ENCODE measurements at places on chromosomes 5 and 9.
A peak's percentile ranks its signal among the peaks of the same experiment; 100 is the strongest.

- peaks cover 3% of the 10 kb centered on the region for H3K4me1 ChIP-seq
- peak overlapping the region; percentile 94 for H3K27ac ChIP-seq
- H3K36me3 ChIP-seq, result peaks cover 18% of the 10 kb centered on the region
- no peak for DNase-seq
- H3K4me3 ChIP-seq, result peak overlapping the region; percentile 81
These were observed 642 bp downstream of the RBM22 start for GRCh38 chr5:150700246-150700593.

DNA sequence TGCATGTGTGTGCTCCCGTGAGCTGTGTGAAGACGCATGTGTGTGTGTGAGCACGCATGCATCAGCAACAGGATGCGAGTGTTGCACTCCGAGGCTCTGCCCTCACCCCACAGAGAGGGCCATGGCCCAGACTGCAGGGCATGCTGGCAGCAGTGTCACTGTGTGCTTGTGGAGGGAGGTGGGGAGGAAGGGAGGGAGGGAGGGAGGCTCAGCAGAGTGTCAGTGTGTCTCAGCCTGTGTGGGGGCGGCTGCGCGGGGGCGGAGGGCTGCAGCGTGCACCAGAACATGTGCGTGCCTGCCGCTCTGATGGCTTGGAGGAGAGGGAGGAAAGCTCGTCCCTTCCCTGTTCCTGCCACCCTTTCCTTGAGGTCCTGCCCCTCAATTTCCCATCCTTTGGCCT lies 5.3 kb downstream of the CAMK2A start:
- no peak overlapping the region for H3K27ac ChIP-seq
- no peak for DNase-seq
- H3K4me3 ChIP-seq, result no peak overlapping the region
- no peaks in the 10 kb centered on the region for H3K27me3 ChIP-seq

DNA sequence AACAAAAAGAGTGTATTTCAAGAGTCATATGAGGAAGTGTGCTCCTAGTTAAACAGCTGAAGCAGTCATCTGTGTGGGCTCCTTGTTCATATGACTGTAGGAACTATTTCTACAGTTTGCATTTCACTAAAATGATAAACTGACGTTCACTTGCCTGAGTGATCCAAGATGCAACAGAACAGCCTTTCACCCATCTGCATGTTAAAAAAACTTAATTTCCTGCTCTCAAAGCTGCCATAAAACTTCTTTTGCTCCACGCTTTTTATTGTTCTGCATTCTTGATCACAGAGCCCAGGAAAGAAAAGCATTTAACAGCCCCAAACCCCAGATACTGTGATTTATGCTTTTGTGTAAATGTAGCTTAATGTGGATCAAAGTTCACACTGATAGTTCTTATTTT lies 43.9 kb downstream of the ZNF608 start:
- no peak overlapping the region for H3K27ac ChIP-seq
- no peaks in the 10 kb centered on the region for H3K27me3 ChIP-seq
- H3K36me3 ChIP-seq, result no peaks in the 10 kb centered on the region
- no peak for DNase-seq

DNA sequence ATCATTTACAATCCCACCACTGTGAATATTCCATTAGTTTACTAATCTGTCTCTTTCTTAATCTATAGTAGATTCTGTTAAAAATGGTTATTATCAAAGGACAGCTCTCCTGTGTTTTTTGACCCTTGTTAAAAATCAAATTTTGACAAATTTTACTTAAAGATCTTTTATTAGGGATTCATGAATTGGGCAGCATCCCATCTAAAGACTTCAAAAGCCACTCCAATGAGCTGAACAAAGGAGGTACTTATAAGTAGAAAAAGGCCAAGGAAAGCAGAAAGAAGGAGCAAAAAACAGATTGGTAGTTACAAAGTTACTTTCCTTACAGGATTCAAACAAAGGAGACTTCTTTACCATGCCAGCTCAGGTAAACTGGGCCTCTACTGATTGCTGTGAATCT lies 44.5 kb upstream of the PTPDC1 start:
- H3K27me3 ChIP-seq, result no peaks in the 10 kb centered on the region
- no peaks in the 10 kb centered on the region for H3K4me1 ChIP-seq
- H3K4me3 ChIP-seq, result no peak overlapping the region
- no peaks in the 10 kb centered on the region for H3K36me3 ChIP-seq
- H3K27ac ChIP-seq, result no peak overlapping the region

GRCh38 chr5:132433141-132433540 lies 57.4 kb downstream of the IRF1 start:
- H3K27me3 ChIP-seq, result no peaks in the 10 kb centered on the region
- no peaks in the 10 kb centered on the region for H3K36me3 ChIP-seq
- no peak overlapping the region for H3K4me3 ChIP-seq
- H3K4me1 ChIP-seq, result peaks cover 29% of the 10 kb centered on the region
- no peak for DNase-seq

DNA sequence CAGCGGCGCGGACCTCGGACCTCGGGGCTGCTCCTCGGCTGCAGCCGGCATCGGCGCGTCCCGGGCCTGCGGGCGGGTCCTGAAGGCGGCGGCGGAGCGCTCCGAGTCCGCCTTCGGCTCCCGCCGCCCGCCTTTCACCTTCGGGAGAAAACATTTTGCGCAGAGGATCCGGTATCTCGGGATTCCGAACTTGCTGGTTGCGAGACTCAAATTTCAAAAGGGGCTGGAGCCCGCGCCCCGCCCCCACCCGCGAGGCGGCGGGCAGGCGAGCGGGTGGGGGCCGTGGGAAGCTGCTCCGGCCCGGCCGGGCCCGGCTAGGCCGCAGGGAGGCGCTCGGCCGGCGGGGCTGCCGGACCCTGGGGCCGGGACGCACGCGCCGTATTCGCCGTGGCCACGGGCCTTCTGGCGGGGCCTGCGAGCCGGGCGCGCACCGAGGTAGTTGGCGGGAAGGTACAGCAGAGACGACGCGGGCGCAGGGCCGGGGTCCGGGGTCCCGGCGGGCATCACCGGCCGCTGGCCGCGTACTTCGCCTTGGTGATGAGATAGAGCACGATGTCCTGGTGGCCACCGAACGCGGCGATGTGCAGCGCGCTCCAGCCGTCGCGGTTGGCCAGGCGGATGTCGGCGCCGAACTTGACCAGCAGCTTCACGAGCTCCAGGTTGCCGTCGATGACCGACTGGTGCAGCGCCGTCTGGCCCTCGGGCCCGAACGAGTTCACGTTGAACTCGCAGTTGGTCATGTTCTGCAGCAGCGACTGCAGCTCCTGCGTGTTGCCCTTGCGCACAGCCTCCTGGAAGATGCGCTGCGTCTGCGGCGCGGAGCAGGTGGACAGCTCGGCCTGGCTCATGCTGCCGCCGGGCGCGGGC lies 757 bp downstream of the NRARP start:
- H3K4me1 ChIP-seq, result peaks cover 3% of the 10 kb centered on the region
- H3K36me3 ChIP-seq, result no peaks in the 10 kb centered on the region
- peak; percentile 39 for DNase-seq
- no peak overlapping the region for H3K27ac ChIP-seq
- peaks cover 31% of the 10 kb centered on the region for H3K27me3 ChIP-seq

- DNase-seq, result peak; percentile 41
- H3K4me1 ChIP-seq, result no peaks in the 10 kb centered on the region
- H3K4me3 ChIP-seq, result no peak overlapping the region
- H3K27me3 ChIP-seq, result no peaks in the 10 kb centered on the region
- H3K36me3 ChIP-seq, result peaks cover 19% of the 10 kb centered on the region
These were observed 77.7 kb downstream of the DNAH5 start for GRCh38 chr5:13866792-13867191.

DNA sequence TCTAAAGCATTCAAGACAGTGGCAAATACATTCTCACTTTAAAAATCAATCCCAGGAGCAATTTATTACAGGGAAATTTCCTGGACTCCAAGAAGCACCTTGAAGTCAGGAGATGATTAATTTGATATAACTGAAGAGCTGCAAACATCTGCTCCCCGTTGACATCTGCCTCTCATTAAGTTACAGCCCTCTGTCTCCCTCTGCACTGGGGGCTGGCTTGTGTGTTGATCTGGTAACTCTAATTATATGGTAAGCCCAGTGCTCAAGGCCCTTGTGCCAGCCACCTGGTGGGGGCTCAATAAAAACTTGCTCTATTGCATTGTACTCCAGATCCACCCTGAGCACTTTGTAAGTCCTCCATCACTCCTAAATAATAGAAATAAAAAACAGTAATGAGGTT lies 131.1 kb upstream of the ZNF462 start:
- H3K4me1 ChIP-seq, result no peaks in the 10 kb centered on the region
- H3K27ac ChIP-seq, result no peak overlapping the region
- DNase-seq, result no peak
- no peaks in the 10 kb centered on the region for H3K27me3 ChIP-seq

GRCh38 chr5:531101-531748 lies 7.0 kb upstream of the SLC9A3 start:
- H3K4me1 ChIP-seq, result no peaks in the 10 kb centered on the region
- no peak for DNase-seq
- H3K27me3 ChIP-seq, result peaks cover 73% of the 10 kb centered on the region
- no peaks in the 10 kb centered on the region for H3K36me3 ChIP-seq

GRCh38 chr5:168563959-168564358 lies 15.2 kb downstream of the PANK3 start:
- no peak overlapping the region for H3K4me3 ChIP-seq
- DNase-seq, result no peak
- no peaks in the 10 kb centered on the region for H3K27me3 ChIP-seq
- H3K4me1 ChIP-seq, result no peaks in the 10 kb centered on the region

DNA sequence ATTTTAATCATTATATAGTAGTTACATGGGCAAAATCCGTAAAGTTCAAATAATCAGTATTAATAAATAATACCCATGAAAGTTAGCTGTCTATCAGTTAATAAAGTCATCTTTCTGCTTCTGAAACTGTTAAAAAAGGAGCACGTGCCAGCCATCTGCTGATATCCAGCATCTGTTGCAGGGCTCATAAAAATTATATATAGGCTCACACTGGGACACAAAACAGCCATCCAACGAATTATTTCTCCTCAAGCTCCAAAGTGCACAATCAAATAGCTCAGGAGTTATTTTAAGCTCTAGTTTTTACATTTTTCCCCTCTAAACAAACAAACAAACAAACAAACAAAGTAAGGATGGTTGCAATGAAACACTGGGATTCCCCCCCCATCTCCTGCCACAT lies 48.3 kb downstream of the MRPS27 start:
- H3K27ac ChIP-seq, result no peak overlapping the region
- no peaks in the 10 kb centered on the region for H3K4me1 ChIP-seq
- H3K4me3 ChIP-seq, result no peak overlapping the region

GRCh38 chr5:138943599-138944173 lies 68.6 kb upstream of the LRRTM2 start:
- H3K36me3 ChIP-seq, result peaks cover 9% of the 10 kb centered on the region
- no peaks in the 10 kb centered on the region for H3K4me1 ChIP-seq
- DNase-seq, result no peak

DNA sequence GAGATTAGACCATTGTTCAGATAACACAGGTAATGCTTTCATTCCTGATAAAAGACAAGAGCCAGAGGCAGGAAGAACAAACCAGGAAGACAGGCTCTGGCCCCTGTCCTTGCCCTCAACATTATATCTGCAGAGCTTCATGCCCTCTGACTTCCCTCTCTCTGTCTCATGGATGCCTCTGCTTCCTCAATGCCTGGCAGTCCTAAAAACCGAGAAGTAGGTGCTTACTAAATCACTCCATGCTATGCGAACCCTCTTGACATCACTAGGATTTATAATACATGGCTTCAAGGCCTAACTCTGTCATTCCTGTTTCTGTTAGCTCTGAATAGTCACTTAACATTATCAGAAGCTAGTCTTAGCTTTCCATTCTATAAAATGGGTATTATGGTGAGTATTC lies 117.8 kb downstream of the TLR4 start:
- H3K4me3 ChIP-seq, result no peak overlapping the region
- no peak for DNase-seq
- H3K27ac ChIP-seq, result no peak overlapping the region
- no peaks in the 10 kb centered on the region for H3K4me1 ChIP-seq
- H3K27me3 ChIP-seq, result no peaks in the 10 kb centered on the region

DNA sequence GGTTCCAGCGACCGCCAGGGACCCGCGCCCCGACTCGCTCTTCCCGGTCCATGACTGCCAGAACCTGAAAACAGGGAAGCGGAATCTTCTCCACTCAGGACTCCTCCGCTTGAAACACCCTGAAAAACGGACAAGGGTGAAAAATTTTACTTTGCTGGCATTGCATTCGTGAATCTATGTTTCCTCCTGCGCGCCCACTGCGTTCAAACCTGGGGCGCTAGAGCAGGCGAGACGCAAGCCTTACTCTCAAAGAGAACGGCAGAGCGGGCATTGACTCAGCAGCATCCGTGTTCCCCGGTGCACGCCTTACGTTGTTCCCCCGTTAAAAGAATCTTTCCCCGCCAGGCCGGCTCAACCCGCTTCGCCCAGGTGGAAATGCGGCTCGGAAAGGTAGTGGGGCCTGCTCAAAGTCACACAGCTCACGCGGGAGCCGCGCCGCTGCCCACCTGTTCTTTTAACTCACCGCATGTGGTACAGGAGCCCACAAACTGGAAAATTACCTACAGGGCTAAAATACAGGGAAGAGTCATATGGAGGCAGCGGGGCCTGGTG lies 999 bp upstream of the DRD1 start:
- peaks cover 13% of the 10 kb centered on the region for H3K27me3 ChIP-seq
- H3K4me3 ChIP-seq, result no peak overlapping the region
- no peak overlapping the region for H3K27ac ChIP-seq
- no peaks in the 10 kb centered on the region for H3K4me1 ChIP-seq
- no peak for DNase-seq

DNA sequence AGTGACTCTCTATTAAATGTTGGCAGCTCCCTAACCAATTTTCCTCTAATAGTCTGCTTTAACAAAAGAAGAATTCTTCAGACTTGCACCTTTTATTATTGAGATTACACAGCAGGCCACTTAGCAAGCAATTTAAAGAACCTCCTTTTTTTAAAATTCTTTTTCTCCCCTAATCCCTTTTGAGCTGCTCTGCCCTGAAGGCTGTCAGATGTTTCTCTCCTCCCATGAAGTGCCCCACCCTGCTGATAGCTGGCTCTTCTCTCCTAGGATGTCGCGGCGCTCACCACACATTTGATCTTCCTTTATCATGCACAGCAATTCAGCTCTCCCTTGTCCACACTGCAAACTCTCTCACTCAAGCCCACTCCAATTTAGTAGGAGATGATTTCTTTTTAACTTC lies 1471.1 kb upstream of the ACO1 start:
- DNase-seq, result no peak
- H3K4me1 ChIP-seq, result no peaks in the 10 kb centered on the region
- no peak overlapping the region for H3K4me3 ChIP-seq
- no peaks in the 10 kb centered on the region for H3K36me3 ChIP-seq
- H3K27me3 ChIP-seq, result no peaks in the 10 kb centered on the region

- H3K27ac ChIP-seq, result no peak overlapping the region
- no peaks in the 10 kb centered on the region for H3K27me3 ChIP-seq
- H3K4me3 ChIP-seq, result no peak overlapping the region
These were observed 192.0 kb downstream of the IRX1 start for GRCh38 chr5:3787604-3788003.
